ENCODE measurements at places on chromosomes 1 and 21. TPM values are rescaled to one million over a fixed set of nuclear protein-coding genes. Genes with fewer than 3 reads are reported as not detected.

Gene S100A16
- total RNA-seq, result not detected

Gene ITGB2
- total RNA-seq, result 265 TPM

Gene GJA8
- total RNA-seq, result not detected

Gene TCEA3
- 7.8 TPM for total RNA-seq

Gene BCAR3
- total RNA-seq, result 0.61 TPM

Gene SLC30A2
- not detected for total RNA-seq

Gene HSD3B1
- total RNA-seq, result not detected

Gene NKAIN1
- total RNA-seq, result not detected

Gene IVL
- not detected for total RNA-seq

Gene FCGR2B
- not detected for total RNA-seq

Gene SEMA6C
- 2.3 TPM for total RNA-seq

- no peak overlapping the region for H3K4me3 ChIP-seq
- H3K4me1 ChIP-seq, result no peaks in the 10 kb centered on the region
- peaks cover 3% of the 10 kb centered on the region for H3K27me3 ChIP-seq
- no peak overlapping the region for H3K27ac ChIP-seq
These were observed 13.6 kb upstream of the RGL1 start for GRCh38 chr1:183791319-183791718.

GRCh38 chr1:228104526-228105269 is 1.6 kb upstream of the C1orf35 start:
- H3K4me3 ChIP-seq, result peak overlapping the region; percentile 93
- no peak for DNase-seq
- H3K4me1 ChIP-seq, result peaks cover 31% of the 10 kb centered on the region
- peaks cover 4% of the 10 kb centered on the region for H3K27me3 ChIP-seq
- peaks cover 30% of the 10 kb centered on the region for H3K36me3 ChIP-seq

GRCh38 chr1:157782931-157783330 is 6.0 kb upstream of the FCRL2 start:
- no peaks in the 10 kb centered on the region for H3K4me1 ChIP-seq
- no peak overlapping the region for H3K27ac ChIP-seq
- no peak for DNase-seq
- no peak overlapping the region for H3K4me3 ChIP-seq
- H3K36me3 ChIP-seq, result no peaks in the 10 kb centered on the region
- H3K27me3 ChIP-seq, result no peaks in the 10 kb centered on the region

- H3K4me3 ChIP-seq, result peak overlapping the region; percentile 88
- no peak for DNase-seq
- H3K36me3 ChIP-seq, result peaks cover 17% of the 10 kb centered on the region
- peaks cover 16% of the 10 kb centered on the region for H3K4me1 ChIP-seq
- no peaks in the 10 kb centered on the region for H3K27me3 ChIP-seq
These were observed 2.2 kb downstream of the ATPAF1 start for GRCh38 chr1:46665983-46666382.

- no peaks in the 10 kb centered on the region for H3K36me3 ChIP-seq
- H3K4me1 ChIP-seq, result peaks cover 13% of the 10 kb centered on the region
- peaks cover 53% of the 10 kb centered on the region for H3K27me3 ChIP-seq
- H3K4me3 ChIP-seq, result no peak overlapping the region
These were observed 4.3 kb downstream of the CR1 start for GRCh38 chr1:207500306-207500705.

GRCh38 chr1:231628207-231628876 is 1.8 kb downstream of the DISC1 start:
- peak overlapping the region; percentile 86 for H3K4me3 ChIP-seq
- H3K27ac ChIP-seq, result peak overlapping the region; percentile 82
- peaks cover 2% of the 10 kb centered on the region for H3K36me3 ChIP-seq
- peaks cover 15% of the 10 kb centered on the region for H3K27me3 ChIP-seq
- peaks cover 30% of the 10 kb centered on the region for H3K4me1 ChIP-seq
- peak; percentile 68 for DNase-seq

GRCh38 chr1:7300893-7301663 is 470.0 kb upstream of the VAMP3 start:
- no peaks in the 10 kb centered on the region for H3K36me3 ChIP-seq
- no peaks in the 10 kb centered on the region for H3K4me1 ChIP-seq
- DNase-seq, result peak; percentile 22
- peaks cover 6% of the 10 kb centered on the region for H3K27me3 ChIP-seq
- H3K27ac ChIP-seq, result no peak overlapping the region

GRCh38 chr1:17250601-17251000 is 1.7 kb downstream of the PADI3 start:
- no peaks in the 10 kb centered on the region for H3K27me3 ChIP-seq
- H3K36me3 ChIP-seq, result no peaks in the 10 kb centered on the region
- H3K4me1 ChIP-seq, result no peaks in the 10 kb centered on the region

GRCh38 chr1:26535201-26535600 is 5.6 kb downstream of the RPS6KA1 start:
- H3K27ac ChIP-seq, result peak overlapping the region; percentile 65
- H3K4me3 ChIP-seq, result peak overlapping the region; percentile 50
- H3K4me1 ChIP-seq, result peaks cover 55% of the 10 kb centered on the region

- no peak overlapping the region for H3K27ac ChIP-seq
- no peak overlapping the region for H3K4me3 ChIP-seq
- no peaks in the 10 kb centered on the region for H3K27me3 ChIP-seq
- no peak for DNase-seq
- peaks cover 5% of the 10 kb centered on the region for H3K4me1 ChIP-seq
- no peaks in the 10 kb centered on the region for H3K36me3 ChIP-seq
These were observed 93.8 kb upstream of the AKT3 start for GRCh38 chr1:243943671-243944428.

GRCh38 chr1:53769780-53770179 is 30.8 kb upstream of the GLIS1 start:
- H3K36me3 ChIP-seq, result peaks cover 43% of the 10 kb centered on the region
- no peak overlapping the region for H3K27ac ChIP-seq
- no peak for DNase-seq
- H3K4me1 ChIP-seq, result peaks cover 27% of the 10 kb centered on the region
- no peaks in the 10 kb centered on the region for H3K27me3 ChIP-seq

DNA sequence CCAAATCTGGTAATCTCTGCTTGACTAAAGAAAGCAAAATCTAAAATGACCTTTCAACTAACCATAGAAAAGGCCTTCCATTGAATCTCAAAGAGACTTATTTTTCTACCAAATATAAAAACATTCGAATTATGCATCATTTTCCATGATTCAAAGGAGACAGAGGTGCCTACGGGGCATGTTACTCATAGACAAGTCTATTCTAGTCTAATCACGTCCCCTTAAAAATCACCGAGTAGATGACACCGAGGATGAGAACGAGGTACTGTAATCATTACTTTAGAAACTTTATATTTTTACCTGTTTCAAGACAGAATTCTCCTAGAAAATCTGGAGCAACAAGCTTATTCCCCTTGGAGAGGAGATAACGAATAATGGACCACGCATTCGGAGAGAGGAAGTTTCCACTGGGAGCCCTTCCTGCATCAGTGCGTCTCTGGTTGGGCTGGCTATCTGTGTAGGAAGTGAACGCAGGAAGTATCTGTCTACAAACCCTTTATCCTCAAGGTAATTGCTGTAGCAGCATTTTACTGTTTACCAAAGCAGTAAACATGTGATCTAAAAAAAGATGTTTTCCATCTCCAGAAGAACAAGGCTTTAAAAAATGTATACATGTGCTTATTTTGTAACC is 9.5 kb downstream of the ERG start:
- no peak overlapping the region for H3K4me3 ChIP-seq
- no peaks in the 10 kb centered on the region for H3K36me3 ChIP-seq
- H3K4me1 ChIP-seq, result no peaks in the 10 kb centered on the region
- H3K27me3 ChIP-seq, result peaks cover 44% of the 10 kb centered on the region
- no peak overlapping the region for H3K27ac ChIP-seq

- no peak overlapping the region for H3K4me3 ChIP-seq
- H3K27me3 ChIP-seq, result peaks cover 9% of the 10 kb centered on the region
- DNase-seq, result no peak
These were observed 565 bp downstream of the TFF1 start for GRCh38 chr21:42365770-42366169.

DNA sequence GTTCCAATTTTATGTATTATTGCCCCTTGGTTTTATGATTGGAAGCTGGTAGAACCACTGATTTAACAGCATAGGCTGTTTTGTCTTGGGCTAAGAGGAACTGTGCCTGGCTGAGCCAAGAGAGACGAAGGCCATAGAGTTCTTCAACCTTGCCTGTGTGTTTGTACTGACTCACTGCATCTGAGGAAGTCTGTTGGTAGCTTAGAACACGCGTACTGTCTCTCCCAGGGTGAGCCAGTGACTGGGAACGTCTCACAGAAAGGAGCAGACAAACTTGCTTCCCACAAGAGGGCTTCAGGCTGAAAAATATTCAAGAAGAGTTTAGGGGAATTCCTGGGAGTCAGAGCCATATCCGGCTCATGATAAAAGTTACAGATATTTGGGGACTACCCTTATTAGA is 14.9 kb downstream of the TMEM51 start:
- H3K27ac ChIP-seq, result no peak overlapping the region
- peaks cover 30% of the 10 kb centered on the region for H3K27me3 ChIP-seq
- no peaks in the 10 kb centered on the region for H3K36me3 ChIP-seq
- H3K4me3 ChIP-seq, result no peak overlapping the region
- no peak for DNase-seq

DNA sequence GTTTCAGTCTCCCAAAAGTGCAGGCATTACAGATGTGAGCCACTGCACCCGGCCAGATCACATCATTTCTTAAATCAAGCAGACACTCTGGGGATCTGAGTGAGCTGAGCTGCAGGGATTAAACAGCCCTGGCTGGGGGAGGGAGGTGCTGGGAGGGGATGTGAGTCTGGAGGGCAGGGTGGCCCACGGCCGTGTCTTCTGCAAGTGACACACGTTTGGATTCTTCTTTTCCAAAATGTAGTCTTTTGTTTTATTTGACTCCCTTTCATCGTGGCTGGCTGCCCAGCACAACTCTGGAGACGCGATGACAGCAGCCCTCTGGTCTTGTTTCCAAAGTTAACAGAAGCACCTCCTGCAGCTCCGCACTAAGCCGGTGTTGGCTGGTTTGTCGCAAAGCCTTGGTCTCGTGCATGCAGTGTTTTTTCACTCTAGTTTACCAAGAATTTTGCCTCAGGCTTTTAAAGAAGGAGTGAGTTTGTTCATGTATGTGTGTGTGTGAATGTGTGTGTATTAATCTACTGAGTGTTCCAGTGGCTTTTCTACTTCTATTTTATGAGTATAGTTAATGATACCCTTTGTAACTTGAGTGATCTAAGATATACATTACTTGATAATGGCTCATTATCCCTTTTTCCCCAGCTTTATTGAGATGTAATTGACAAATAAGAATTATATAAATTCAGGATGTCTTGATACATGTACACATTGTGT is 2.8 kb upstream of the KRTAP10-5 start:
- no peak overlapping the region for H3K4me3 ChIP-seq
- DNase-seq, result no peak
- peaks cover 30% of the 10 kb centered on the region for H3K27me3 ChIP-seq
- H3K36me3 ChIP-seq, result peaks cover 7% of the 10 kb centered on the region

DNA sequence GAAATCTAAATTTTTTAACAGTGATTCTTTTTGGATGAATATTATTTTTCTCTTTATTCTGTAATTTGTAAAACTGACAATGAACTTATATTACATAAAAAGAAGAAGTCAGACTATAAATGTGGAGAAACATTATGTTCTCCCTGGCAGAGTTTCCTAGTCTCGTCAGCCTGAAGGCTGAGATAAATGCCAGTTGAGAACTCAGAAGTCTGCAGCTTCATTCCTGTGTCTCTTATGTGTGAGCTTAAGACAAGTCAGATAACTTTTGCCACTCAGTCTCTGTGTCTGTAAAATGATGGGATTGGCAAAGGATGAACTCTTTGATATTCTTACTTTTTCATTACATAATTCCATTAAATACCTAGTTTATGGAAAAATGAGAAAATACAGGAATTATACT is 568.8 kb upstream of the ZRANB2 start:
- H3K27ac ChIP-seq, result no peak overlapping the region
- DNase-seq, result no peak
- no peak overlapping the region for H3K4me3 ChIP-seq

DNA sequence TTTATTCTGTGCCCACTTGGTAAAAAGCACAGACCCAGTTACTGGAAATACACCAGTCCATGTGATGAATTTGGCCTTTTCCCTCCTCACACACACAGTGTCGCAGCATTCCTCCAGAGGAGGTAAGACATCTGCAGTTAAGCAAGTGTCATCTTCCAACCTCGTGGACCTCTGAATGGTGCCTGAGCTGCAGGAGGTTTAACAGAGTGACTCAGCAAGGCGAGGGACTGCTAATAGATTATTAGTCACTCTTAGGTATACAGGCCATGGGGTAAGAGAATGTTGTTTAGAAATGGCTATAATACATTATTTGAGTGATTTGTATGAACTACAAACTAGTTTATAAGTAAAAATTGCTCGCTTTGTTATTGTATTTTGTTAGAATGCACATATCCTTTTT is 8.6 kb upstream of the LRRC8B start:
- H3K4me3 ChIP-seq, result no peak overlapping the region
- H3K36me3 ChIP-seq, result no peaks in the 10 kb centered on the region
- H3K27me3 ChIP-seq, result peaks cover 1% of the 10 kb centered on the region
- peak overlapping the region; percentile 62 for H3K27ac ChIP-seq
- peaks cover 26% of the 10 kb centered on the region for H3K4me1 ChIP-seq

- no peak for DNase-seq
- no peaks in the 10 kb centered on the region for H3K4me1 ChIP-seq
- H3K27ac ChIP-seq, result no peak overlapping the region
These were observed 61.9 kb upstream of the TTC39A start for GRCh38 chr1:51392241-51392640.

GRCh38 chr1:155507945-155508344 is 54.7 kb downstream of the ASH1L start:
- H3K36me3 ChIP-seq, result peaks cover 11% of the 10 kb centered on the region
- H3K27ac ChIP-seq, result peak overlapping the region; percentile 67
- H3K4me1 ChIP-seq, result peaks cover 19% of the 10 kb centered on the region
- peak overlapping the region; percentile 57 for H3K4me3 ChIP-seq
- no peak for DNase-seq

- H3K27me3 ChIP-seq, result peaks cover 2% of the 10 kb centered on the region
- H3K36me3 ChIP-seq, result no peaks in the 10 kb centered on the region
- no peak overlapping the region for H3K27ac ChIP-seq
These were observed 123.7 kb upstream of the KIF26B start for GRCh38 chr1:245031041-245031440.

- no peak overlapping the region for H3K27ac ChIP-seq
- no peaks in the 10 kb centered on the region for H3K36me3 ChIP-seq
- H3K4me3 ChIP-seq, result peak overlapping the region; percentile 36
- peaks cover 3% of the 10 kb centered on the region for H3K4me1 ChIP-seq
- peaks cover 6% of the 10 kb centered on the region for H3K27me3 ChIP-seq
- no peak for DNase-seq
These were observed 464.5 kb downstream of the USP25 start for GRCh38 chr21:16194095-16194787.

DNA sequence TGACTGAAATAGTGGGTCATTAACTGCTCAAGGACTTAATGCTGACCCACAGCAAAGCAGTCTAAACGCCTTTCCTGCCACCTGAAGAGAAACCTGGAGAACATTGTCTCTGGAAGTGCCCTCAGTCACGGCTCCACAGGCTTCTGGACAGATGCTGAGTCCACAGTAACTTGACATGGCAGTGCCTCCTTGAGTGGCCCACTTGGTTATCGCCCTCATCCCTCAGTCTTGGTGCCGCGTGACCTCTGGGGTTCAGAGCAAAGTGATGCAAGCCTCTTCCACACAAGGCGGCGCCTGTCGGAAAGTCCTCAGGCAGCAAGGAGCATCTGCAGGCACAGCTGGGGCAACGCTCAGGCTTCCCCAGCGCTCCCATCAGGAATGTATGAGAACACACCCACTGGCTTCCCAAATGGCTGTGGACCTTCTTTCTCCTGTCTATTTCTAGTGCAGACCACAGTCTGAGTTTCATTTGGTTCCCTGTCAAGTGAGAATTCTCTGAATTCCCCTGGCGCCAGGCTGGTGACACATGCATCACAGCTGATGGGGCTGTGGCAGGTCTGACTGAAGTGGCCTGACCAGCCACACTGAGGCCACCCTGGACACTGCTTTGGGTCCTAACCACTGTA is 13.0 kb upstream of the ANGPTL7 start:
- H3K27ac ChIP-seq, result no peak overlapping the region
- peaks cover 5% of the 10 kb centered on the region for H3K36me3 ChIP-seq
- H3K27me3 ChIP-seq, result no peaks in the 10 kb centered on the region
- H3K4me1 ChIP-seq, result no peaks in the 10 kb centered on the region

Measured in activated CD4-positive, alpha-beta T cell treated with anti-CD3 and anti-CD28 coated beads, Interleukin-2, amount 10 ng/mL, durations not matched to agents 24 days and 14 days (primary cell).